CD8-positive, alpha-beta memory T cell (primary cell): ENCODE measurements at places on chromosomes 5 and 9. TPM values are rescaled to one million over a fixed set of nuclear protein-coding genes. Genes with fewer than 3 reads are reported as not detected.
A peak's percentile ranks its signal among the peaks of the same experiment; 100 is the strongest.

IFNA13 gene
- total RNA-seq = not detected

SLC6A3 gene
- total RNA-seq = not detected

PCDHA9 gene
- not detected for total RNA-seq

CAMK4 gene
- 68.7 TPM for total RNA-seq

ISL1 gene
- not detected for total RNA-seq

WNT8A gene
- not detected for total RNA-seq

GRCh38 chr9:120645760-120646159, 65.8 kb upstream of the CDK5RAP2 start:
- no peak for DNase-seq

GRCh38 chr5:107916731-107917725, 246.3 kb upstream of the EFNA5 start:
- no peak for DNase-seq

DNA sequence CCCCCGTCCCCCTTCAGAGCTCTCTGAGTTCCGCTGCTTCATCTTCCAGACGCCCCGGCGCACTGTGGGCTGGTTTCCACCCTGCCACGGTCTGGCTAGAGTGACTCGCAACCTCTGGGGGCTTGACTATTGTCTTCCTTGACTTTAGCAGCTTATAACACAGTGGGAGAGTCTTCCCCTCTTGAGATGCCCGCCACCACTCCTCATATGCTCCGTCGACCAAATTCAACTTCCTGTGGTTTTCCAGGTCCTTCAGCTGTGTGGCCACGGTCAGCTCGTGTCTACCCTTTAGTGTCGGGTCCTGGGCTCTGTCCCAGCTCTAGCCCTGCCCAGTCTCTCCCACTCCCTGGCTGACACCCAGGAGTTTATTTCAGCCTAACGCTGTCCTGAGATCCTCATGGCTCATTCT, 28.2 kb upstream of the NCS1 start:
- DNase-seq = no peak

DNA sequence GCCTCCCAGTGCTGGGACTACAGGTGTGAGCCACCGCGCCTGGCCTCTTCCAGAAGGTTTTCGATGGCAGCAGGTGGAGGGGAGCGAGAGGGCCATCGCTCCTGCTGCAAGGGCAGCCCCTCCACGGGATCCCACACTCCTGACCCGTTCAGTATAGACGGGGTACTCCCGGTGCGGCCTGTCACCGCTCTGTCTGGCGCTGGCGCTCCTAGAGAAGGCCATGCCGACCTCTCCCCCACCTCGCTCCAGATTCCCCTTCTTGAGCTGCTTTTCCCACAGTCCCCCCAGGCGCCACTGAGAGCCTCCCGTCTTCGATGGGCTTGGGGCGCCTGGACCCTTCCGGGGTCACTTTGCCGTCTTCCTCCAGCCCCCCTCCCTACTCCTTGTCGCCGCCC, 4.3 kb upstream of the SQSTM1 start:
- DNase-seq = no peak

DNA sequence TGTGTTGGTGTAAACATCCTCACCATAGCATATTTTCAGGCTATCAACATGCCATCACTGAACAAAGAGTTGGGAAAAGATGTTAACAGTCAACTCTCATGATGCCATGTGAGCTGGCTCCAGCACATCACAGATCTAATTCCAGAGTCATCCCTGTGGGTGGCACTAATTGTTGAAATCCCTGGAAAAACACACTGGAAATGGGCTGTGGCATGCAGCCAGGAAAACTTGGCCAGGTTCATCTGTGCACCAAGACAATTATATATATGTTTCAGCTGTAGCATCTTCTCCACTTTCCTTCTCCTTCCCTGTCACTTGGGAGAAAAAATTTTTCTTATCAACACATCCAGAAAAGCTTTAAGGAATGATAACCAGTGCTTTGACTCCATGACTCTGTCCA, 313.7 kb downstream of the TRIM32 start:
- DNase-seq = no peak

DNA sequence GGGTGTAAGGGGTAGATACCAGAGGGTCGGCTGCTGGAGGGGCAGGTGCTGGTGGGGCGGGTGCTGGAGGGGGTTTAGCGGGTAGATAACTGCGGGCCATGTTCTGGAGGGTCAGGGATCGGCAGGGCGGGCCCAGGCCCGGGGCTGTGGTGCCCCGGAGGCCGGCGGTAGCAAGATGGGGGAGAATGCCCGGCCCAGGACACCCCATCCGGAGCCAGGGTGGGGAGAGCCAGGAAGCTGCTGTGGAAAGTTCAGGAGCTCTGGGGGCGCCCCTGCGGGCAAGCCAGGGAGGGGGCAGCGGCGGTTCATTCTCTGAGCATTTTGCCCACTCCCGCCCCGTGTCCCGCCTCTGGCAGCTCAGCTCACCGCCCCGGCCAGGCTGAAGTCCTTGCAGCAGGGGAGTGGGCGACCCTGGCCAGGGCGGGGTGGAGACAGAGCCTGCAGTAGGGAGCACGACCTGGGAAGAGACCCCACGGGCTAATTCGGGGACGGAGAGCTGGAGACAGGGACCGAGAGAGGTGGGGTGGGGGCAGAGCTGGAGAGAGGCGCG, 538 bp downstream of the PRRT1B start:
- DNase-seq = no peak

- no peak for DNase-seq
Measured at GRCh38 chr9:129749575-129749974, 3.3 kb downstream of the PTGES start.

- peak; percentile 62 for DNase-seq
Measured at GRCh38 chr5:115543365-115544042, 1.1 kb downstream of the FEM1C start.

DNA sequence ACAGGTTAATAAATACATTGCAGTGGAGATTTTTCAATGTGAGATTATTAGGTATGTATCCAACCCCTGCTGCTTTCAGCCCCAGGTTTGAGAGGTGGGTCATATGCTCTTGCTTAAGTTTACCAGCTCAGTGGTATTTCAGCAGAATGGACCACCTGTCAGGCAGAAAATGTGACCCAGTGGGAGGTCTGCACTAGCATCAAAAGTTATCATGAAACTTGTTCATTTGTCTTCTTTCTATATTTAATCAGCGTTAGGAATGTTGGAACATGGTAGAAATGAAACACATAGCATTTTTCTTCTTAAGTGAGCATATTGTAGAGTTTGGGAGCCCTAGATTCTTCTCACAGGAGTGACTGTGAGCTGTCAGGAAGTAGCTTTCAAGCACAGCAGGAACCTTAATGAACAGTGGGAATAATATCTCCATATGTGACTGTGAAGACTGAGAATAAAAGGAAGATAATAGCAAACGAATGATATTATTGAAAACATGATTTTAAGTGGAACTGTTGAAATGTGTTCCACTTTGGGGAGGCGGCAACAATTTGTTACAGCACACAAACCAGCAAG, 596.9 kb upstream of the CDH6 start:
- no peak for DNase-seq
